GM23338 (cell line): ENCODE measurements at places on chromosomes 4 and X. TPM values are rescaled to one million over a fixed set of nuclear protein-coding genes. Genes with fewer than 3 reads are reported as not detected.

Gene LDB2
- 80.1 and 89.1 TPM in 2 replicates for total RNA-seq

Gene TBC1D8B
- total RNA-seq = 6.5 and 7.6 TPM in 2 replicates

DNA sequence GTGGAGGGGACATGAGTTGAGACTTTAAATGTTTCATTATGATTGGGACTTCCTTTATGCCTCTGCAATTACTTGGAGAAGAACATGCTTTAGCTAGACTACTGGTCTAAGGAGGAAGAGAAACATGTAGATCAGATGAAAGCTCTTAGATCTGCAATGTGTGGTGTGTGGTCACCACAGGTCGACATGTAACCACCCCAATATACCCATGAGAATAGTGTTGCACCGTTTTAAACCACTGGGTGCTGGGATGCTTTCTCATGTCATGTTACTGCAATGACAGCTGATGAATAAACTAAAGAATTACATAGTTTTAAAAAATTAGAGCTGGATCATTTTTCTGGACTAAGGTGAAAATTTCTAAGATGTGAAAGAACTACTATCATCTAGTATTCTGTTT, 1039.7 kb downstream of the RAPGEF2 start:
- no peak for DNase-seq

GRCh38 chr4:1972414-1972813, 36.4 kb downstream of the NELFA start:
- DNase-seq = no peak

Gene TACR3
- 1.6 and 2.2 TPM in 2 replicates for total RNA-seq

DNA sequence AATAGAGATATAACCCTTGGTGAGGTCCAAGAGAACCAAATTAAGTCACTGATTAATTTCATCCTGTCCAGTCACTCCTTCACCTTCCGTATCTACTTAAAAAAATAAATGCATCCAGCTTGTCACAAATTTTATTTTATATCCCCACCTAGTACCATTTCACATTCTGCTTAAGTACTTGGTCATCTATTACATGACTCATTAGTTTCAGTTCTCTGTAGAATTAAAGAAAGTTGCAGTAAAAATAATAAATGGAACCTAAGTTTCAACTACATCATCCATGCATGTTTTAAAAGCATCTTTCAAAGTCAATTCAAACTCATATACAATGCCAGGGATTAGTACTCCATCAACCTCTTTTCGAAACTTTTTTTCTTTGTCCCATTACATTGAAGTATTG, 130.2 kb downstream of the SH2D1A start:
- DNase-seq = no peak

DNA sequence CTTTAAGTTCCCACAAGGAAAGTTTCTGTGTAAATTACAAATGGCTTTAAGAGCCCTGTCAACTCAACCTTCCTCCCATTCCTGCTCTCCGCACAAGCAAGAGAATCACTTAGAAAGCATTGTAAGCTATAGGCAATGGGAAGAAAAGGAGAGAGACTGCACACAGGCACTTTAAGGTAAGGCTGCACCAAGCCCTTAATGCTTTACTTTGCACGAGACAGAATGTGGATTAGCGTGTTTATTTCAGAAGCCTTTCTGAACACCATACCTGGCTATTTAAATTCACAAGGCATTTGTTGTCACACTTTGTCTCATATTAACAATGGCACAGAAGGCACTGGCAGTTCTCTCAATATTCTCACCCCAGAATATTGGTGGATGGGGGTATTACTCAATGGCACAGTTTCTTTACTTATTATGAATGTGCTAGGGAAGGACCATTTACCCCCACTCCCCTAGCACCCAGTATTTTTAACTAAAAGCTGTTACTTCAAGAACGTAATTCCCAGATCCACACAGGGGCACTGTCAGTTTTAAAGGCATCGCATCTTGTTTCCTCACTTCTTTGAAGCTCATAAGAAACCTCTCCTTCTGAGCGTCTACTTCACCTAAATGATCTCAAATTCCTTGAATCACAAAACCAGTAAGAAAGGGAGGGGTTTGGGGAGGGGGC, 150.0 kb downstream of the MAML3 start:
- DNase-seq = no peak

GRCh38 chr4:6855692-6856297, 53.8 kb upstream of the TBC1D14 start:
- no peak for DNase-seq

- DNase-seq = no peak
These were observed 195.9 kb downstream of the KDR start for GRCh38 chr4:54929459-54929858.

DNA sequence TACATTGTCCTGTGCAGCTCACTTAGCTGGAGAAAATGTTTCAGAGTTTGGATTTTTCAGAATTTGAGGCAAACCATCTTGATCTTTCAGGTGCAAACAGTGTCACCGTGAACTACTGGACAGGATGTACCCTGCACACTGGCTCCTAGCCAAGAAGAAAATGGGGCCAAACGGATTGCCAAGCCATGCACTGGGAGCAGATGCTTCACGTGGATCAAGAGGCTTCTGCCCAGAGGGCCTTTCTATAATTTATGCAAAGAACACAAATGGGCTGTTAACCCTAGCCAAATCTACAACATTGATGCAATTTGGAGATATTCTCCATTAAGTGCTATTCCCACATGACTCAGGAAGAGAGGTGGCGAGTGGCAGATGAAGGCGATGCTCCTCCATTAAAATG, 46.9 kb upstream of the ATP8A1 start:
- DNase-seq = no peak

DNA sequence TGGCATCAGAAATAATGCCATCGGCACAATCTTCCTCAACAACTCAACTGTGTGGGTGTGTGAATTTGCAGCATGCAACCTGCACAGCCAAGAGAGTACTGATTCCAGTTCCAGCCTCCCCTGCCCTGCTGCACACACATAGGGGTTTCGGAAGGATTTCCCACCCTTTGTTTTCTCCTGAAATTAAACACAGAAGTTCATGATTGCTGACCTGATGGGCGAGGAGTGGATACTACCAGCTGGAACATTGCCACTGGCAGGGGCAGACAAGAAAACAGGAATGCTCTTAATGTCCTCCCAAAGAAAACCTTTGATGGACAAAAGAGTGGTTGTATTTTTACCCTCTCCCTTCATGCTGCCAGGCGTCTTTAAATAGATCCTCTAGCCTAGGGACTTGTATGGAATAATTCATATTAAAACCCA, 4.8 kb downstream of the NDP start:
- DNase-seq = no peak

DNA sequence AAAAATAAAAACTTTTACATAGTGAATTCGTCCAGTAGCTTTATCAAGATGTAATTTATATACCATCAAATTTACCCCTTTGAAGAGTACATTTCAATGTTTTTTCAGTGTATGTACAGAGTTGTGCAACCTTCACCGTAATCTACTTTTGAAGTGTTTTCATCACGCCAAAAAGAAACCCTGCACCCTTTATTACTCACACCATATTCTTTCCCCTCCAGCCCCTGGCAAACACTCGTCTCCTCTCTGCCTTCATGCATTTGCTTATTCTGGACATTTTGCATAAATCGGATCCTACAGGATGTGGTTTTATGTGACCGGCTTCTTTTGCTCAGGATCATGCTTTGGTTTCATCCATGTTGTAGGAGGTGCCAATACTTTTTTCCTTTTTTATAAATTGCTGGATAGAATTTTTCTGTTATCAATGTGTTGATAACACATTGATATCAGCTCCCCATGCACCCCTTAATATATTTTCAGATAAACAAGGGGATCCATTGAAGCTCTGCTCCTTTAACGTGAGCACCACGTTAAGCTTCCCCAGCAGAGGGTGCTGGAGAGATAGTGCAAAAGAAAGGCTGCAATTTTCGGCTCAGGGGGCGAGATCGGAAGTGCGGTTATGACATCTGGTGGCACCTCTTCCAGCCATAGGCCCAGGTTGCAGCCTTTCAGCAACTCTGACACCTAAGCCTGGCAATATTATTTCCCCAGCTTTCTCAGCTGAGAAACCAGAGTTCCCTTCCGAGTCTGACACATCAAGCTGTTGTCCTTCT, 100.1 kb upstream of the VCX3B start:
- DNase-seq = peak; percentile 81

DNA sequence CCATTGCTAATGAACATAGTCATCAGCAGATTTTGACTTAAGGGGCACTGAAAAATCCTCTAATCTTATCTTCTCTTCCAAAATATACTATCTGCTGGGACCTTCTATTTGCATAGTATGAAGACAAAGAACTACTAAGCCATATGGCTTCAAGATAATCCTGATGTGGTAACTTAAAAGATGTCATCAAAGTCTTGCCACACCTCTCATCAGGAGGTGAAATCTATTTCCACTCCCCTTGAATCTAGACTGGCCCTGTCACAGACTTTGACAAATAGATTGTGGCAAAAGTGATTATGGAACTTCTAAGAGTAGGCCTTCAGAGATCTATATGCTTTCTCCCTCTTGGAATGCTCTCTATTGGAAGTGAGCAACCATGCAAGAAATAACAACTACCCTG, 27.3 kb upstream of the TET2 start:
- DNase-seq = no peak

DNA sequence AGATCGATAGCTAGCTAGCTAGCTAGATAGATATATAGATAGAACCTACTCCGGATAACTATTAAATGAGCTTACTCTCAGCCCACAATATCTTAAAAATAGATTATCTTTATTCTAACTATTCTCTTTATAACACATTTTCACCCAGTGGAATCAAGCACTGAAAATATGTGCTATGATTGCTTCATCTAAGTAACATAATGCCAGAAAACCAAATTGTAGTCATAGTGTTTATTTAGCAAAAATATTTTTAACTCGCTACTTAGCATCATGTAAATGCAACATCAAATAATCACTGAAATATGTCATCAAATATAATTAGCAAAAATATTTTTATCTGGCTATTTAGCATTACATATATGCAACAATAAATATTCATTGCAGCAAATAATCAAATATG, 1.5 kb downstream of the TMEM156 start:
- no peak for DNase-seq

GRCh38 chrX:20116087-20116576, 575 bp downstream of the MAP7D2 start:
- peak; percentile 51 for DNase-seq

- no peak for DNase-seq
These were observed 69.7 kb downstream of the PPP1R2C start for GRCh38 chrX:42708222-42708621.

GRCh38 chrX:13194291-13195103, 125.4 kb downstream of the ATXN3L start:
- no peak for DNase-seq

DNA sequence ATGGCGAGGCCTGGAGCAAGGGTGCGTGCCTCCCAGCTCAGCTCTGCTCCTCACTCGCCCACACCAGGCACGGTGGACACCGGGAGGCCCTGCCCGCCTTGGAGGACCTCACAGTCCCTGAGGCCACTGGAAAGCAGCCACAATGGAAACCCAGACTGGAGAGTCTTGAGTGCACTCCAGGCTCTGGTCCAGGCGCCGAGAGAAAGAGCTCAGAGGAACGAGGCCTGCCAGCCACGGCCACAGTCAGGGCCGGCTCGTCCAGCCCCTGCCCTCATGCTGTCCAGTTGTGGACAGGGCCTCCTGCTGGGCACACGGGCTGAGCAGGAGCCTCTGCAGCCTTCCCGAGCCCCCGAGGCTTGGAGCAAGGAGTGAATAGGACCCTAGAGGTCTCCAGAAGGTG, 53.3 kb upstream of the GRPEL1 start:
- DNase-seq = no peak

GRCh38 chr4:71300362-71300761, 38.5 kb upstream of the SLC4A4 start:
- DNase-seq = no peak

DNA sequence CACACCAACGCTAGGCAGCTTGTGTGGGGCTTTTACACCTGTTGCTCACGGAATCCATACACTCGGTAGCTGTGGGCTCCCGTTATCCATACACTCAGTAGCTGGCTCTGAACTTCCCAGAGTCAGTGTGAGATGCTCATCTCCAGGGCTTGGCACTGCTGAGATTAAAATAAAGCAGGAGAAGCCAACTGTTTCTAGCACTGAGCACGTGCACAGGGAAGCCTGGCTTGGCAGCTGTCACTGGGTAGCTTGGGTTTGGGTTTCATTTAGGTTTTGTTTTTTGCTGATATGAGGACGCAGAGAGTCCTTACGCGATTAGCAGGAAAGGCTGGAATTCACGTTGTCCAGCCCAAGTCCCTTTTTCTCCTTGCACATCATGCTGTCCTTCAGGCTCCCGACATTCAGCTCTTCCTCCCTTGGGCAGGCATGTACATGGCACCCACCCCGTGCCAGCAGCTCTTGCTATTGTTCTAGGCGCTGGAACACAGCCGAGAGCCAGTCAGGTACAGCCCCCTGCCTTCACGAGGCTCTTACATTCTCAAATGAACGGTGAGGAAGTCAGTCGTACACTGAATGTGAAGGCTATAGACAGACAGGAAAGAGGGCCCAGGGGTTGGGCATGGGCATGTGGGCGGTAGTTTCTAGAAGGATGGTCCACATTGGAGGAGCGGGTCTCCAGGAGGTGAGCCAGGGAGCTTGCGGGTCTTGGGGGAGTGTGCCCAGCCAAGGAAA, 25.9 kb downstream of the NSG1 start:
- DNase-seq = no peak
